ENCODE measurements at places on chromosomes 2 and 18.

DNA sequence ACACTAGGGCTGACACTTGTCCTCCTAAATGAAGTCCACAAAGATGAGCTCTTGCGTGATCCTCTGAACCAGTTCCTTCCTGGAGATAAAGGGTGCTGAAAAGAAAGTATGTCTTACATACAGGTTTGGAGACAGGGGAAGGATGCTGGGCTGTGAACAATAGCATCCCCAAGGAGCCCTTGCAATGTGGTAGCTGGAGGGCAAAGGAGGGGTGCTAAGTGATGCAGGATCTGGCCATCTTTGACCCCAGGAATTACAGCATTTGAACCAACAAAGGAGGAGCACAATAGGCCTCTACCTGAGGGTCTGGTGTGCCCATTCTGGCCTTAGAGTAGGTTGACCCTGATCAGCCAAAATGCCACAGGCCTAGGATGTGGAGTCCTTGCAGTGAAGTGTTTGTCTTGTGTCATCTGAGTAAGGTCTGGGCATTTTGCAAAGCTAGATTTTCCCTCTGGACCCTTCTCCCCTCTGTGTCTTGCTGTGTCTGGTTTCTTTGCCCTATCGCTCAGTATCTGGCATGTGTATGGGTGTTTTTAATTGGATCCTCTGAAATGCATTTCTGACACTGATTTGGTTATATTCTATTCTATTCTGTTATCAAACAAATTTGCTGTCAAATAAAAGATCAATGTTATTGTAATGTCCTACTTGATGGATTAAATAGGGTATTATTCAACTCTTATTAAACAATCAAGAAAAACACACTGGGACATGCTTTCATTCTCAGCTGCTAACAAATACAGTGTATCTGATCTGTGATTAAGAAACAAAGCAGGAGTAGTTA lies 364.8 kb upstream of the MEIS1 start:
- DNase-seq = no peak

- no peak for DNase-seq
Measured at GRCh38 chr2:149278872-149279264, 51.5 kb upstream of the LYPD6 start.

DNA sequence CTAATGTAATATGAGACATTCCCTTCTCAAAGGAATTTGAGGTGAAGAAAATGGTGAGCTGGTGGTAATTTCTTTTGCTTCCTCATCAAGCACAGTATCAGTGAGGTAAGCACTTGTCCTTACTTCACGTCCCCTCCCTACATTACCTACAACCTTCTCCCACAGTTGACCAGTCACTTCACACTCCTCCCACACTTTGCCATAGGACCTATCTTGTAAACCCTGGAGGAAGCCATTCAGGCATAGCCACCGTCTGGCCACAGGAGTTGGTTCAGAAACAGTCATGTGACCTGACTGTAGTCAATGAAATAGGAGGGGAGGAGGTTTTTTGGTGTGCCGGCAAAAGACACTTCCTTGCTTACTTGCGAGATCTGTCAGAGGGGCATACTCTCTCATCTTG lies 12.1 kb downstream of the ACOXL start:
- DNase-seq = no peak

- DNase-seq = no peak
Measured at GRCh38 chr2:9883897-9884296, 40.6 kb downstream of the TAF1B start.

DNA sequence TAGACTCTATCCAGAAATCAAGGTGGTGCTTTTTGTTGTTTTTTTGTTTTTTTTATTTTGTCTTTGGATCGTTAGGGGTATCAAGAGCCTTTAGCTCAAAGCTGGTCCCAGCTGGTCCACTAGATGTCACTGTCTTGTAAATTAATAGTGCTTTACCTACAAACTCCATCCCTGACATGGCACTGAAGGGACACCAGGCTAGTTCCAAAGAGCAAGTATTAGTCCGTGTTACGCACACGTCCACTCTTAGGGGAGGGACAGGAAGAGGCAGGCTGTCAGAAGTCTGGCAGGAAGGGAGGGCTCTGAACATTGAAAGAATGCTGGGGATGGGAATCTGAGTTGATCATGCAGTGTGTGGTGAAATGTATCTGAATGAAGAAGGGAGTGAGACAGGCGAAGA lies 85.9 kb upstream of the CCBE1 start:
- no peak for DNase-seq

- DNase-seq = no peak
Measured at GRCh38 chr2:101160454-101160853, 9.3 kb upstream of the TBC1D8 start.

DNA sequence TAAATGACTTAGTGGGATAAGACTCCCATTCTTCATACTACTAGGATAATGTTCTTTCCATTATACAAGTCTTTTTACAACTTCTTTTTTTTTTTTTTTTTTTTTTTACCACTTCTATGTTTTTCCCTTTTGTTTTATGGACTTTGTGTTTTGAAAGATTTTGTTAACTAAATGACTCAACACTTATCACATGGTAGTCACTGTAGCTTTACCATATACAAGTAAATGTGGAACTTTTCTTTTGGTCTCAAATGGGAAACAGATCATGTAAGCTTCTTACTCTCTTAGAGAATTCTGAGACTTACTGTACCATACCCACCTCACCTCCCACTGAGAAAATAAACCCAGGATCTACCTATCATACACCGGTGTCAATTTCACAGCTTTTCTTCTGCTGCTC lies 590.3 kb upstream of the CDH2 start:
- DNase-seq = no peak

- no peak for DNase-seq
Measured at GRCh38 chr2:135817951-135818350, 19.0 kb downstream of the LCT start.

DNA sequence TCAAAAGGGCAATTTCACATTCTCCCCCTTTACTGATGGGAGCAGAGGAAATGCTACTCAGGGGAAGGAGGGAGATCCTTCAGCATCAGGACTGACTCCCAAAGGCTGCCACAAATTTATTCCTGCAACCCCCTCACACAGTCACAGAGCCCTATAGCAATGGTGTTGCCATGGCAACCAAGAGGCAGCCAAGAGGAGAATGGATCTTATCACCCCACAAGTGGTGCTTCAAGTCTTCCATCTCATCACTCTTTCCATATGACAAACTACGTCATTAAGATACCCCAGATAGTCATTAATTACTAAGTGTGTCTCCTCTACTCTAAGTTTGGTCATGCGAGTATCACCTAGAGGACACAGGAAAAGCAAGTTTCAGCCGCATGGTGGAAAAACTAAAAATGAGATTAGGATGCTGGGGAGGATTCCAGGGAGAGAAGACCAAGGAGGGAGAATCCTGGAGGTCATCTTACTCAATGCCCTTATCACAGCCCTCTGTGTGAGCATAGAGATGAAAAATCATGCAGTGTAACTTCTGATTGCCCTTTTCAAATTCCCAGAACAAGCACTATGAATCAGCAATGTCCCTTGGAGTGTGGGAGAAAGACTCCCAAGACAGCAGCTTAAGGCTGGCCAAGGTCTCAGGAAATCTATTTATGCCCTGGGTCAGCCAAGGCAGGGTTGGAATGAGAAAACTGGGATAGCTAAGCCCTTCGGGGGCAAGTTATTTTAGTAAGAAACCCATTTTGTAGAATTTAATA lies 885.7 kb upstream of the KLHL29 start:
- no peak for DNase-seq

DNA sequence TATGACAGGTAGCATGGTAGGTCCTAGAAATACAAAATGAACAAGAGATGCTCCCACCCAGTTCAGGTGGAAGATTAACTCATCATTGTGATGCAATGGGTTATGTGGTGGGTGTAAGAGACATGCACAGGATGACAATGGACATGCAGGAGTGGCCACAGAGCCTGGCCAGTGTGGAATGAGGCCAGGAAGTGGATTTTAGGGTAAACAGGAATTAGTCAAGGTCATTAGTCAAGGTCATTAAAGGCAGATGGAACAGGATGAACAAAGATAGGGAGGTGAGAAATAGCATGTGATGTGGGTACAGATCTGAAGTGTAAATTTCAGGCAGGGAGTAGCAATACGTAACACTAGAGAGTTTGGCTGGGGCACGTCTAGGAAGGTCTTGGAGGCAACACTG lies 15.6 kb upstream of the SERTAD2 start:
- no peak for DNase-seq

DNA sequence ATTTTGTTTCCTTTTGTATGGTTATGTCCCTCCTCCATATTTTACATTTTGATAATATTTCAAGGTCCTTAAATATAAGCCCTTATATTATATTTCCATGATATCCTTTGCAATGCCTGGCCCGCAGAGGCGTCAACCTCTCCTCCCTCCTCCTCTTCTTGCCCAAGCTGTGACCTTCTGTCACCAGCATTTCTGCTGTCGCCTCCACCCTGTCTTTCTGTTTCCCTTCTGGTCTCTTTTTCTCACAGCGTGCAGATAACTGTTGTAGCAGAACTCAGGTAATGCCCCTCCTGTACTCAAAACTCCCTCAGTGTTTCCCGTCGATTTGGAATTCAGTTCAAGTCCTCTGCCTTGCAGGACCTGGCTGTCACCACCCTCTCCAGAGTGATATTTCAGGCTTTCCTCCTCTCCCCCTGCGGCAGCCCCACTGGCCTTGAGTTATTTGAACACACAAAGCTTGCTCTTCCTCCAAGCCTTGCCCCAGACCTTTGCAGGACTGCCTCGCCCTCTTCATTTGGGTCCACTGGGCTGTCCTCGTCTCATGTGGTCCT lies 709.3 kb downstream of the DCDC2C start:
- no peak for DNase-seq

DNA sequence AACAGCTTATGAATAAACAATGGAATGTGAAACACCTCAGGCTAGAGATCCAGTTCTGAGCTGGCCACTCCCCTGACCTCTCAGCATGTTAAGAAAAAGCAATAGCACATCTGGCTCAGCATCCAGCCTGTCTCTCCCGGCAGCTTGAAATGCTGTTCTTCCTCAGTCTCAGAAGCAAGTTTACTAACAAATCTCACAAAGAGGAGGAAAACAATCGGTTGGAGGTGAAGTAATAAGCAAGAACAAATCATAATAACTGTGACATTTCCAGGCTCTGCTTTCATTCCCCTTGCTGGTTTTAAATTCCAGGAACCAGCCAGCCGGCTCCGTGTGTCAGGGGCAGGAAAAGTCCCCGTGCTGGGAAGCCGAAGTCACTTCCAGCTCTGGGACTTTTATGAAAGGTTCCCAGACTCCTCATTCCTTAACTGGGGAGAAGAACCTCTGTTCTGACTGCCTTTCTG lies 133.9 kb upstream of the ARL4C start:
- DNase-seq = no peak

GRCh38 chr2:222959358-222959757 lies 92.6 kb upstream of the KCNE4 start:
- no peak for DNase-seq

All from right renal cortex interstitium (tissue), 3 donors.